ENCODE measurements at places on chromosomes 6 and 20.

DNA sequence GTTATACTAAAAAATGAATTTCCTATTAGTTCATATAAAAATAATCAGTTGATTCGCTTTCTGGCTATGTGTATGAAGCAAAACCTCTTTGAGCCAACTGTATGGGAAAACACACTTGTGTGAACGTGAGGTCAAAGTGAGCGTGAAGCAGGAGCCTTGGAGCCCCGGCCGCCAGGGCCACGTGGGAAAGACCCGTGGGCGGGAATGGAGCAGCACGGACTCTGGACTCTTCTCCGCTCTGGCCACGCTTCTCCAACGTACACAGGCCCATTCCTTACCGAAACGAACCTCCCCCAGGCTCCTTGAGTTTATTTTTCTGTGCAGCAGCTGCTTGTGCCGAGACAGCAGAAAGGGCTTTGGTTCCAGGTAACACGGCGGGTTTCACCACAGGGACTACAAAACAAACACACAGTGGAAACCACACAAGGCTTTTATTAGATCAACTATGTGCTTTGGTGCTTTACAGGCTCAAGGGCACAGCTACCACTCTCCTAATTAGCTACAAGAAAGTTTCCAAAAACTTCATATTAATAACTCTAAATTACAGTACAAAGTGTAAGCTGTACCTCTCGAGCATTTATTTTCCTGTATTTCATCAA, 62.7 kb downstream of the TAF4 start:
- no peak for DNase-seq

DNA sequence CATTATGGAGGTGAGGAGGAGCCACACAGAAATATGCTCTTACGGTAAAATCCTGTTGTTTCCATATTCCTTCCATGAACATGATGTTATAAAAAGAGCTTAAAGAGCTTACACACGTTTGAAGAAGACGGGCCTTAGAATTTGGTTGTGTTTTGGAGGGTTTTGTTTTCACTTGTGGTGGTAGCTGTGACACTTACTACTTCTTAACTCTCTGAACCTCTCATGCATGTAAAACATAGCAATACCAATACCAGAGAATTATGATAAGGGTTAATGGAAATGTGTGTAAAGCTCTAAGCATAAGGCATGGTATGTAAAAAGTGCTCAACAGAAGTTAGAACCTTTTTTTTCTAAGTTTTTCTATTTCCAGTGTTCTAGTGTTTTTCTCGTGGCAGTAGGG, 256.1 kb upstream of the KCNQ5 start:
- no peak for DNase-seq

DNA sequence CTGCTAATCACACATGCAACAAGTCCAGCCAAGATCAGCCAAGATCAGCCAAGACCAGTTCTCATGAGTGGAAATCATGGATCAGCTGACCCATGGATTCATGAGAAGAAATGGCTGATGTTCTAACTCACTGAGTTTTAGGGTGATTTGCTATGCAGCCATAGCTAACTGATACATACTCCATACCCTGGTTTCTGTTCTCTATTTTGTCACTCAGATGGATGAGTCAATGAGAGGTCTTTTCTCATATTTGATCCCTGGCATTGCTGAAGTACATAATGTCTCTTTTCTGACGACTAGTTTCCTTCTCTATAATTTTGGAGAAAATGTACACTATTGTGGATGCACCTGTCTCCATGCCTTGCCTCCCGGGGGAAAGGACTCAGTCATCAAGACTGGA, 118.4 kb upstream of the LY86 start:
- DNase-seq: no peak

DNA sequence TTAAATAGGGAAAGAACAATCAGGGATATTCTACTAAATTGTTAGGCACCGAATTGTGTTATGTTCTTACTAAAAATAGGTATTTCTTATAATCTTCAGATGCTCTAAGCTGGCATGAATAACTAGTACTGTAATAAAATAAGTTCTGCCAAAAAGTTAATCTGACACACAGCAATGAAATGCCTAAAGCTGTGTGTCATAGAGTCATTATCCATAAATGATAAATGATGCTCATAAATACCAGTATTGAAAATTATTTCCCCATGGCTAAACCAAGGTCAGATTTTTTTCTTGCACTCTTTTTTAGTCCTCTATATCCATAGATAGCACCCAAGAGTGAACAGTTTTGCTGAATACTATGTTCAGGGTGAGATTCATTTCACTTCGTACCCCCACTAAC, 11.7 kb upstream of the PRIM2 start:
- no peak for DNase-seq

GRCh38 chr6:37218511-37218910, 39.1 kb upstream of the TBC1D22B start:
- no peak for DNase-seq

DNA sequence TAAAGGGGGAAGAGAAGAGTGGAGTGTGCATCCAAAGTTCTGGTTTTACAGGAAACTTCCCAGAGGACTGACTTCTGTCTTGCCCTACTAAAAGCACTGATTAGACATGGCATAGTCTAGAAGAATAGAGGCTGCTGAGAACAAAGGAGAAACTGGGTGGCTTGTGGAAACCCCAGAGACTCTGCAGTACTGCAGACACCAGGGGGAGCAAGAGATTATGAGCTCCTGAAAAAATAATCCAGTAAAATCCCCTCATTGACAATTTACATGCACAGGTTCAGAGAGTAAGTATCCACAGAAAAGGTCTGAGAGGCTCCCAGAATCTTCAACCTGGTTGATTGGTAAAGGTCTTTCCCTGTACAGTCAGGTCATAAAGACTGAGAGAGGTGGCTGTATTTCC, 48.7 kb upstream of the CLVS2 start:
- DNase-seq: no peak

DNA sequence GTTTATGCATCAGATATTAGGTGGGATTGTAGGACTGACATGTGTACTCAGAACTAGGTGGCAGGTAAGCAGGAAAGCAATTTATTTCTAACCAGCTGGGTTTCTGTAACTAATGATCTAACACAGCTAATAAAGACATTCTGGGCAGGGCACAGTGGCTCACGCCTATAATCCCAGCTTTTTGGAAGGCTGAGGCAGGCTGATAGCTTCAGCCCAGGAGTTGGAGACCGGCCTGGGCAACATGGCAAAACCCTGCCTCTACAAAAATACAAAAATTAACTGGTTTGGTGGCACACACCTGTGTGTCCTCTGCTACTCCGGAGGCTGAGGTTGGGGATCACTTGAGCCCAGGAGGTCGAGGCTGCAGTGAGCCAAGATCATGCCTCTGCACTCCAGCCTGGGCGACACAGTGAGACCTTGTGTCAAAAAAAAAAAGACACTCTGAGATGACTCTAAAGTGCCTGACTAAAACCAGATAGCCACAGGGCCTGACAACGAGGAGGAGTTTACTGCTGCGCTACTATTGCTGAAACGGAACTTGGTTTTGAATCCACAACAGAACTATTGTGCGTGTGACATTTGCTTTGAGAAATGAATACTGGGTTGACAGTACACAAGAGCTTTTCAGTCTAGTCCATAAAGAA, 29.2 kb upstream of the CEP85L start:
- DNase-seq: no peak

GRCh38 chr6:123515715-123516114, 121.0 kb downstream of the TRDN start:
- no peak for DNase-seq

GRCh38 chr6:157280157-157280556, 43.2 kb downstream of the TMEM242 start:
- DNase-seq: no peak

GRCh38 chr6:28817808-28818145, 106.0 kb downstream of the TRIM27 start:
- DNase-seq: no peak

DNA sequence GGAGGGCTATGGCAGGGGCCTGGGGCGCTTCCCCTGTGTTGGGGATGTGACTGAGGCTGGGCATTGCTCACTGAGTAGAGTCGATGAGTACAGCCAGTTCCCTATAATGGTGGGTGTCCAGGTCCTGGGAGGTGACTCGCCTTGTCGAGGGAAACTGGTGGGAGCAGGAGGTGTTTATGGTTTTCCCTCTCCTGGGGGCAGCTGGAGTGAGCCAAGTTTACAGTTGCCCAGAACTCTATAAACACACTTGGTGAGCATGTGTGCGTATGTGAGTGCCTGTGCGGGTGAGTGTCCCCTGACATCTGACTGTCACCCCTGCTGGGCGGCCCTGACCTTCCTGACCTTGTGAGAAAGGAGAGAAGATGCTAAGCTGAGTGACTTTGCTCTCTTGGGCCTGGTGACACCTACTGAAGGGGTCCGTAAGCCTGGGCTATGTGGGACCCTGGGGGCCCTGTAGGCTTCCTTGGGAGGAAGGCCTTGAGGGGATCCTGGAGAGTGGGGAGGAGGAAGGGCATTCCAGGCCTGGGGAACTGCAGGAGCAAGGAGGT, 65.9 kb downstream of the VEGFA start:
- no peak for DNase-seq

- DNase-seq: no peak
These were observed 119.0 kb downstream of the ALDH8A1 start for GRCh38 chr6:134830940-134831339.

DNA sequence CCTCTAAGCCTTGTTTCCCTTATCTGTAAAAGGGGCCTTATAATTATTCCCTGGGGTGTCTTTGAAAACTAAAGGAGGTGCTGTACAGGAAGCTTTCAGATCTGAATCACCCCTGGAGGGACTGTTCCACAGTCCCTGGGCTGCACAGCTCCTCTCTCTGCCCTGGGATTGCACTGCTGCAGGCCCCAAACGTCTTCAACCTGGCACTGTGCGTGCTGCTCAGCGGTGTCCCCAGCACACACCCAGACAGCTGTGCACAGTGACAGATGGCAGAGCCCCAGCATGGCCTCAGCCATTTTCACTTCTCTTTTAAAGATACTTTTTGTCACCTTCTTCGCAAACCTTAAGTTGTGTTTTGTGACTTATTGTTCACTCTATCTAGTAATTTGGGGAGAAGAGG, 50.7 kb upstream of the INSM1 start:
- no peak for DNase-seq

DNA sequence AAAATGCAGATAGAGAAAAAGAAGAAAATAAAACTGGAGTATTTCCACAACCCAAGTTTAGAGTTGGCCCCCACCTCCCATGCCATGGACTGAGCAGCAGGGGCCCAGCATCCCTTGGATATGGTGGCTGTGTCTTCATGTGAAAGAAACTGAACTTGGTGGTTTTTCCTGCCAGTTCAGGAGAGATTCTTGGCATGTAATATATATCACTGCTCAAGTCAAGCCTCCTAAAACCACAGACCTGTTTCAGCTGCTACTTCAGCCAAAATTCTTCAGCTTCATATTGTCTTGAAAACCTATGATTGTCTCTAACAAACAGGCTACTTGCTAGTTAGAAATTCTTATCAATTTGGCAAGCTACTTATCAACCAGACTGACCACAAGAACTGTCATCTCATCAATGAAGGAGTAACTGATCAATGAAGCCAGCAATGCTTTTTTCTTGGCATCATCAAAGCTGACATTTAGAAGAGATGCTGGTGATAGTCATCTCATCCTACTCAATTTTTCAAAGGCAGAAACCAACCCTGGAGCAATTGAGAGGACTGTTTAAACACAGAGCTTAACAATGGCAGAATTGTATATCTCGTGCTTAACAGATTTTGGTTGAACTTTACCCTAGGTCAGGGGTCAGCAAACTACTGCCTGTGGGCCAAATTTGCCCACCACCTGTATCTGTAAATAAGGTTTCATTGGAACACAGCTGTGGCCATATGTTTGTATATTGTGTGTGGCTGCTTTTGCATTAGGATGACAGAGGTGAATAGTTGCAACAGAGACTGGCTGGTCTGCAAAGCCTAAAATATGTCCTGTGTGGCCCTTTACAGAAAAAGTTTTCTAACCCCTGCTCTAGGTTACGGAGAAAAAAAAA, 10.4 kb upstream of the NOL7 start:
- DNase-seq: no peak

GRCh38 chr6:127190552-127190951, 72.1 kb downstream of the RSPO3 start:
- DNase-seq: no peak

DNA sequence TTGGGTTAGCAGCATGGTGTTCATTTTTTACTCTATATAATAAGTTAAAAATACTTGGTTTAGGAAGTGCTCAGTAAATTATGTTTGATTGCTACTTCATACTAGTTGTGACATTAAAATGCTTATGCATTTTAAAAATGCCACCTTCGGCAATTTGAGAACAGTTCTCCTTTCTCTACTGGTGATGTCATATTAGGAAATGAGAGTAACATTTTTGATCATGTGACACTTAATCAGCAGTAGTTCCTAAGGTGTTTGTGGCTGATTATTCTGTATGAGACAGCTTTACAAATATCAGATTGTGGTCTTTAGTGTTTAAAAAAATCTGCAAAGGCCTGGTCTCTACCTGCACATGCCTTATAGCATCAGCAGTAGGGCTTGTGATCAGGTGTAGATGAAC, 4.4 kb downstream of the GZF1 start:
- no peak for DNase-seq

All from 8988T (cell line).